ENCODE measurements at places on chromosomes 6 and 20. TPM values are rescaled to one million over a fixed set of nuclear protein-coding genes. Genes with fewer than 3 reads are reported as not detected.

GRCh38 chr20:59583428-59584277 is 20.7 kb upstream of the PHACTR3 start:
- H3K27ac ChIP-seq, result no peak overlapping the region
- H3K4me1 ChIP-seq, result no peaks in the 10 kb centered on the region
- no peak overlapping the region for H3K4me3 ChIP-seq
- no peak for DNase-seq

GRCh38 chr20:38945012-38945411 is 17.1 kb upstream of the DHX35 start:
- no peaks in the 10 kb centered on the region for H3K27me3 ChIP-seq
- no peak overlapping the region for H3K4me3 ChIP-seq
- DNase-seq, result no peak
- H3K36me3 ChIP-seq, result no peaks in the 10 kb centered on the region

The PSMG4 gene
- 49.4 TPM for total RNA-seq

DNA sequence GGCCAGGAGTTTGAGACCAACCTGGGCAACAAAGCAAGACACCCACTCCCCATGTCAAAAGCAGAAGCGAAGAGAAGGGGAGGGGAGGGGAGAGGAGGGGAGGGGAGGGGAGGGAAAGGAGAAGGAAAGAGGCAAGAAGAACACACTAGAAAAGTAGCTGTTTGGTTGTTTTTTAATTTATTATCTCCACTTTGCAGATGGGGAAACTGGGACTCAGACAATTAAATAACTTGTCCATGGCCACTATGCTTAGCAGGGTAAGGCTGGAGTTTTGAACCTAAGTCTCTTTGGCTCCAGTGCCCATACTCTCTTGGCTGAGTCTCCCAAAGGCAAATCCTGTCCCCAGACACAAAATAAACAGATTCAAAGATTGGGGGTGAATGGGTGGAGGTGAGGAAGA is 12.4 kb upstream of the GHRH start:
- DNase-seq, result no peak
- H3K4me3 ChIP-seq, result no peak overlapping the region
- no peaks in the 10 kb centered on the region for H3K27me3 ChIP-seq
- H3K36me3 ChIP-seq, result no peaks in the 10 kb centered on the region

DNA sequence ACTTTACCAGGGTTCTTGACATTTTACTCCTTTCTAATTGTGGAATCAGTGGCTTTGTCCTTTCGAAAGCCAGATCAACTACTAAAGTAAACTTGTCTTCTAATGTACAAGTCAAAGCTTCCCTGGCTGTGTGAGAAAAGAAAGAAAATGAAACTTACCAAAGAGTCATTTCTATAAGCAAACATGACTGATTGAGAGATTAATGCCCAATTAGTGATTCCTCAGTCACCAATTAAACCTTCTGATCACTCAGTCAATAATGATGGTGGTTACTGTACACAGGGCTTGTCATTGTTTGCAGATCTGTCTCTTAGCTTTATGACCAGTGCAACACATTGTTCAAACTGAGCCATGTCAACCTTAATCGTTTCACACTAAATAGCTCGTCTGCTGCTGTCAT is 1168.4 kb upstream of the CITED2 start:
- no peaks in the 10 kb centered on the region for H3K36me3 ChIP-seq
- H3K27me3 ChIP-seq, result no peaks in the 10 kb centered on the region
- H3K4me1 ChIP-seq, result no peaks in the 10 kb centered on the region
- no peak overlapping the region for H3K4me3 ChIP-seq

DNA sequence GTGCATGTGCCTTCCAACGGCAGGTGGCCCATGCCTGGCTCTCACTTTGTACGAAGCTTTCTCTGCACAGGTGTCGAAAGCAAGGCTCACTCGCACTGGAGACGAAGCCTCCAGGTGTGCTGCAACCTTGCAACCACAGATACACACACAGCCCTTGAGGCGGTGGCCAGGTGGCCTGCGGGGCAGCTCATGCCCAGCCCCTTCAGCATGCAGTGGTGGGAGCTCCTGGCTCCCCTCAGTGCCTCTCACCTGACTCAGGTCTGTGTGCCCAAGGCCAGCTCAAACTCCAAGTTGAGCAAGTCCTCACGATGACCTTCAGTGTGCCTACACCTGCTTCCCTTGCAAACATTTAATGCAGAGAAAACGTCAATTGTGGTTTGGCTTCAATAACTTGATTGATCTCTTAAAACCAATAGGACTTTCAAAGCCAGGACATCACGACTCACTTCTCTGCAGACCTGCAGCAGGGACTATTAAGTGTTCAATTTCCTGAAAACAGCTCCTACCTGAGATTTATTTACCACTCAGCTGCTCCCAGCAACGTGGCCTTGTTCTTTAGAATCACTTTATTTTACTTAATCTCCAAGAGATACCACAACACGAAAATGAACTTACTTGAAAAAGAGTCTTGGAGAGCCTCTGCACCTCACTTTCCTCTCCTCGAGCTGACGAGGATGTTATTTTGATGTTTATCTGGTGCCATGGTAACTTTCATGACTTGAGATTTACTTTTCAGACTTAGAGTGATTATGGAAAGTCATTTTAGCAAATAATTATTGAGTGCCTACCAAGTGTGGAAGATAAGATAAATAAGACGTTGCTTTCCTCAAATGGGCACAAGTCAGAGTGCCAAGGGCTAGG is 86.3 kb downstream of the SLC22A23 start:
- no peaks in the 10 kb centered on the region for H3K27me3 ChIP-seq
- H3K4me3 ChIP-seq, result no peak overlapping the region
- no peaks in the 10 kb centered on the region for H3K4me1 ChIP-seq
- no peaks in the 10 kb centered on the region for H3K36me3 ChIP-seq
- no peak for DNase-seq

DNA sequence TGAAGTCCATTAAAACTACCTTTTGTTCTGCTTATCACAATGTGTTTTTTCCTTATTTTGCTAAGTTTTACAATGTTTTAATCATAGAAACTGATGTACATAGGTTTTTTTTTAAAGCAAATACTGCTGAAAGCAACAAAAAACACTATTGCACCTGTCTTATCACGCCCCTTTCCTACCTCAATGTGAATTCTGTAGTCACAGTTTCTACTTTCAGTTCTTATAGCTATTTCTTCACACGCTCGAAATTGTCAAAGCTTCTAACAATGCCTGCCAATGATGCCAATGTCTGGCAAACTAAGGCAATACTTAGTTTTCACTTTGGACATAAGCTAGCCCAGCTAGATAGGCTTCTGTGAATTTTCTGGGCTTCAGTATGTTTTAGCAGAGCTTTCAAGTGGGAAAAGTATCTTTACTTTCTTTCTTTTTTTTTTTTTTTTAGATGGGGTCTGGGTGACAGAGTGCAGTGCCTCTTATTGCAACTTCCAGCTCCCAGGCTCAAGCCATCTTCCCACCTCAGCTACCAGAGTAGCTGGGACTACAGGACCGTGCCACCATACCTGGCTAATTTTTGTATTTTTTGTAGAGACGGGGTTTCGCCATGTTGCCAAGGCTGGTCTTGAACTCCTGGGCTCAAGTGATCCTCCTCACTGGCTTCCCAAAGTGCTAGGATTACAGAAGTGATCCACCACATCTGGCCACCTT is 85.5 kb upstream of the HTR1B start:
- no peaks in the 10 kb centered on the region for H3K27me3 ChIP-seq
- no peak overlapping the region for H3K27ac ChIP-seq
- no peaks in the 10 kb centered on the region for H3K36me3 ChIP-seq
- DNase-seq, result no peak

DNA sequence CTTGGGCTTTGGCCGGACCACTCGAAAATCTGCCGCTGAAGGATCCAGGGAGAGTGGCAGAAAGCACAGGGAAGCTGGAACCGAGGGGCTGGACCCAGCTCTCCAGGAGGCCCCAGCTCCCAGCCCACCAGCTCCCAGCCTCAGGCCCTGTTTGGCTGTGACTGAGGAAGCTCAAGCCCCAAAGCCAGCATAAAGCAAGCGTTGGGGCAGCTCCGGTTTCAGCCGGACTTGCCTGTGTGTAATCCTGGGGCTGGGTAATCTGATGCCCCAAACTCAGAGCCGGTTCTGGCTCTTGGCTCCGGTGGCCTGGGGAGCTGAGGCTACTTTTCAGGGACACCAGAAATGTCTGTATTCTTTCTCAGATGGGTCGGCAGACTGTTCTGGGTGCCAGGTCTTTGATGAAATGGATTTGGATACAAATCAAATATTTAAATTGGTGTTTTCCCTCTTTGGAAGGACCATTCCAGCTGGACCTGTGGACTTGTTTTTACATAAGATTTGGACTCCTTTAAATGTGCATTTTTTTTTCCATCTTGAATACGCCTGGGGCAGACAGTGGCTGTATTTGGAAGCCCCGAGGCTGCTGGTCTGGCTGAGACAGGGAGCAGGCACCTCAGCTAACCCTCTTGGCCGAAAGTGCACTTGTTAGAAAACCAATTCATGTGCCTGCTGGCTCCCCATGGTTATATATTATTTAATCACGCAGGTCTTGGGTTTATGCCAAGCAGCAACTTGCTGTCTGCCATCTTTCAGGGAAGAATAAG is 29.7 kb downstream of the RPP40 start:
- peak; percentile 50 for DNase-seq
- peak overlapping the region; percentile 51 for H3K27ac ChIP-seq
- no peaks in the 10 kb centered on the region for H3K27me3 ChIP-seq
- no peak overlapping the region for H3K4me3 ChIP-seq

GRCh38 chr20:46695892-46696291 is 6.6 kb upstream of the TP53RK start:
- no peak for DNase-seq
- no peaks in the 10 kb centered on the region for H3K36me3 ChIP-seq
- H3K4me3 ChIP-seq, result no peak overlapping the region
- H3K4me1 ChIP-seq, result no peaks in the 10 kb centered on the region

The KIAA1755 gene
- total RNA-seq, result 5.3 TPM

The LRRC1 gene
- total RNA-seq, result 12.9 TPM

GRCh38 chr6:44221961-44222335 is 1.4 kb upstream of the SLC29A1 start:
- no peak for DNase-seq
- H3K27ac ChIP-seq, result peak overlapping the region; percentile 91
- H3K36me3 ChIP-seq, result no peaks in the 10 kb centered on the region
- H3K4me1 ChIP-seq, result peaks cover 25% of the 10 kb centered on the region
- H3K4me3 ChIP-seq, result no peak overlapping the region
- H3K27me3 ChIP-seq, result no peaks in the 10 kb centered on the region

DNA sequence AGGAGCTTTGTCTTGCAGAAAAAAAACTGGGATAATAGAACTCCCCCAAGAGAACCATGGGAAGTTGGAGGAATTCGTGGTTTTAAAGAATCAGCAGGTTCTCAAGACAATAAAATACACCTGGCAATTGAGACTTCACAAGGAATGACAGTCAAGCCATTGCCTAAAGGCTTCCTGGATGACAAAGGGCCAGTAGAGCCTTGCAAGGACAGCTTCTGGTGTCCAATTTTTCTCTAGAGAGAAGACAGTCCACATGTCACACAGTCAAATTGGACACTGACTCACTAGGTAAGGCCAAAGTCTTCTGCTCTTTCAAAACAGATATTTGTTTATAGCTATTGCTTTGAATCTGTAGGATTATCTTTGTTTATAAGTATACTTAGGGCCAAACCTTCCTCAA is 80.3 kb upstream of the BMP5 start:
- no peaks in the 10 kb centered on the region for H3K4me1 ChIP-seq
- H3K36me3 ChIP-seq, result no peaks in the 10 kb centered on the region
- no peak for DNase-seq
- no peaks in the 10 kb centered on the region for H3K27me3 ChIP-seq
- H3K4me3 ChIP-seq, result no peak overlapping the region
- no peak overlapping the region for H3K27ac ChIP-seq

The CASS4 gene
- total RNA-seq, result 0.76 TPM

The RIMS4 gene
- 0.64 TPM for total RNA-seq

DNA sequence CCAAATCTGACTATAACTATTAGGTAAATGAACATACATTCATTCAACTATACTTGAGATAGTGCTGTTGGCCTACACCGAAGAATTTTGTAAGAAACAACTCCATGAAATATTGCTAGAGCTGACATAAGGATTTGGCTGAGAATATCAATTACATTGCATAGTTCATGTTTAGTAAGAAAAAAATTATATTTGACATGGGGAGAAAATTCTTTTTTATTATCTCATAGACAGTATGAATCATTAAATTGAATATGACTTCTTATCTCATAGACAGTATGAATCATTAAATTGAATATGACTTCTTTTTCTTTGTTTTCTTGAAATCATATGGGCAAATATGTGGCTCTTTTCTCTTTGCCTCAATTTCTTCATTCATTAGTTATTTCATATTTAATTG is 212.3 kb upstream of the HSF2 start:
- H3K27me3 ChIP-seq, result no peaks in the 10 kb centered on the region
- no peak overlapping the region for H3K4me3 ChIP-seq
- no peaks in the 10 kb centered on the region for H3K36me3 ChIP-seq
- no peak for DNase-seq
- H3K4me1 ChIP-seq, result no peaks in the 10 kb centered on the region
- no peak overlapping the region for H3K27ac ChIP-seq

The ECT2L gene
- 1.5 TPM for total RNA-seq

DNA sequence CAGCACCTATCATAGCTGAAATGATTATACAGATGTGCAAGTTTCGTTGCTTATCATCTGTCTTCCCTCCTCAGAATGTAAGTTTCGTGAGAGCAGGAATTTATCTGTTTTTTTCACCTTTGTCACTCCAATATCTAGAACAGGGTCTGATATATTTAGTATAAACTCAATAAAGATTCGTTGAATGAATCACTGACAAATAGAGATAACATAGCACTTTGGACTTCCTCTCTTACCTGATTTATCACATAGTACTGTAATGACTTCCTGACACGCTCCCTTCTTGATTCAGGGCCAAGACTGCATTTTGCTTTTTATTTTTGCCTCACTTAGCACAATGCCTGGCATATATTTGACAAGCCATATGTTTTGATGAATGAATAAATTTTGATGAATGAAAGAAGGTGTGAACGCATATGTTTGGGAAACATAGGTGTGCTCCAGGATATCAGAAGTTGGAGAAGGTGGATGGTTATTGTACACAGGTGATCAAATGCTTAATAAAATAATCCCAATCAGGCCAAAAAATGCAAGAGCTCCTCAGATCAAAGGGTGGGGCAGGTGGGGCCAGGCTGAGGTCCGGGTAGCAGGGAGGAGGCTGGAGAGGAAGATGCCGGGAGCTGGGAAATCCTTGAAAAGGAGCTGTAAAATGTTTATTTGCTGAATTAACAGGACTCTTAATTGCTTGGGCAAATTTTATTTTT is 33.0 kb downstream of the PIM1 start:
- no peaks in the 10 kb centered on the region for H3K27me3 ChIP-seq
- H3K27ac ChIP-seq, result no peak overlapping the region
- no peak overlapping the region for H3K4me3 ChIP-seq
- no peak for DNase-seq
- no peaks in the 10 kb centered on the region for H3K36me3 ChIP-seq
- H3K4me1 ChIP-seq, result no peaks in the 10 kb centered on the region

DNA sequence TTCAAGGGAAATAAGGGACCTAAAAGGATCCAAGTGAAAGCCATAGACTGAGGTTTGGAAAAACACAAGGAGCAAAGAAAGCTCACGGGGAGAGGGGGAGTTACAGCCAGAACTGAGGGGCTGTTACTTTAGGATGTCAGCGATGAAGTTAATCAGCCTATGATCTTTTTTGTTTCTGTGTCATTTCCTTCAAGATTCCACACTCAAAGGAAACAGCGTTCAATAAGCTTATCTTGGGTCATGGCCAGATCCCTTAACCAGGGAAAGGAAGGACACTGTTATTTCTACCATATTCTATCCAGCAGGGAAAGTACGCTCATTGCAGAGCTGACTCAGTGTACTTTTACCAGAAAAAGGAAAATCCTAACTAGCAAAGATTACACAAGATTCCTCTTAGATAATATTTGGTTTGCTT is 132.8 kb downstream of the PFDN4 start:
- no peak for DNase-seq
- H3K4me1 ChIP-seq, result no peaks in the 10 kb centered on the region
- no peaks in the 10 kb centered on the region for H3K27me3 ChIP-seq
- H3K4me3 ChIP-seq, result no peak overlapping the region
- H3K27ac ChIP-seq, result no peak overlapping the region

The GMPR gene
- total RNA-seq, result 18.2 TPM
